IMR-90 (cell line): ENCODE measurements at places on chromosomes 6 and 20. TPM values are rescaled to one million over a fixed set of nuclear protein-coding genes. Genes with fewer than 3 reads are reported as not detected.

DNA sequence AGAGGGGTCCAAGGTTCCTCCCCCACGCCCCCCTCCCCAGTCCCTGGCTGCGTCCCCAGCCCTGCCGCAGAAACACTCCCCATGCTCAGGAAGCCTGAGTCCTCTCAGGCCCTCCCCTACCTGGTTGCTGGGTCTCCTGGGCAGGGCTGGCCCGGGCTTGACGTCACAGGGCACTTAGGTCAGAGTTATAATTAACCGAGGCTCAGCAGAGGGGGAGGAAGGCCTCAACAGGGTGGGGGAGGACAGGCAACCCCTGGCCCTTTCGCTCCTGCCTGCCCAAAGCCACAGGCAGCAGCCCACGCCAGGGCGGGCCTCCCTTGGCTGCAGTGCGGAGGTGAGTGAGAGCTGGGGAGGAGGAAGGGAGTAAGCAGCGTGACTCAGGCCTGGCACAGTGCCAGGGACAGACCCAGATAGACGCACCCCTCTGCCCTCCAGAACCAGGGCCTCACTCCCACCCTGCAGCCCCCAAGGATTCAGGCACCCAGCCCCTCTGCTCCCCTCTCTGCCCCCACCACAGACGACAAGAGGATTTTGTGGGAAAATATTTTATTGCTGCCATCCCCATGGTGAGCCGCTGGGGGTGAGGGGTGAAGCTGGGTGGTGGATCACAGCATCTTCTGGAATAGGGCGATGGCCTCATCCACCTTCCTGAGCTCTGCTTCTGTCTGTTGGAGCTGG is at the start of gene VWA7:
Gene VWA7, minus strand, starts transcription at position 340 of the 678 bp plus-strand sequence. CDS start 549 bp downstream, outside the sequence.
- H3K4me3 ChIP-seq, result no peak within 1 kb of the TSS
- DNase-seq, result peak; percentile 70
- H3K27ac ChIP-seq, result no peak within 1 kb of the TSS
- H3K4me1 ChIP-seq, result peaks cover 10% of the 10 kb centered on the region
- peaks cover 40% of the 10 kb centered on the region for H3K36me3 ChIP-seq

DNA sequence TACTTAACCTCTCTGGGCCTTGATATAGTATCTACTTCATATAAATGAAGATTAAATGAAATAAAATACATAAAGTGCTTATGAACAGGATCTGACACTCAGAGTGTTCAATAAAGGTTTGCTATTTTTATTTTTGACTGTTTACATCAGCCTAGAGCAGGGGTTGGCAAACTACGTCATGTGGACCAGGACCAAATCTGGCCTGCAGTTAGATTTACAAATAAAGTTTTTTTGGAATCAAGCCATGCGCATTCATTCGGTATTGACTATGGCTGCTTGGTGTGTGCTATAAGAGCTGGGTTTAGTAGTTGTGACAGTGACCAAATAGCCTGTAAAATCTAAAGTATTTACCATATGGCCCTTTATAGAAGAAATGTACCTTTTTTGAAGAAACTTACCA is 20.8 kb downstream of the PEX7 start:
- no peak for DNase-seq
- H3K27ac ChIP-seq, result no peak overlapping the region
- no peaks in the 10 kb centered on the region for H3K27me3 ChIP-seq
- H3K4me1 ChIP-seq, result no peaks in the 10 kb centered on the region
- no peak overlapping the region for H3K4me3 ChIP-seq

GRCh38 chr6:158027590-158028285 is 46.1 kb downstream of the SYNJ2 start:
- peak overlapping the region; percentile 93 for H3K27ac ChIP-seq
- peaks cover 7% of the 10 kb centered on the region for H3K36me3 ChIP-seq
- no peak for DNase-seq
- H3K4me1 ChIP-seq, result peaks cover 49% of the 10 kb centered on the region

DNA sequence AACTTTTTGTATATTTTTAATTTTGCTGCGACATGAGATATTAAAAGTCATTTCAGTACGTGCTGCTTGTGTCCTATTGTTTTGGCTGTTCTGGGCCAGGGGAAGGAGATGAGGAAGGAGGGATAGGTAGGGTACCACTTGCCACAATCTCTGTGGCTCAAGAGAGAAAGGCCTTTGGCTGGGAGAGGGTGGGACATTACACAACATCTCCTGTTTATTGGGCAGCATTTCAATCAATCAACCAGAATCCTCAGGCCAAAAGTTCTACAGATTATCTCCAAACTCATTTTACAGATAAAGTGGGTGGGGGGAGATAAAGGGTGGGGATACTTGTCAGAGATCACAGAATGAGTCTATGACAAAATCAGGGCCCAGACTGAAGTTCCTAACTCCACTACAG is 6.9 kb upstream of the CCM2L start:
- DNase-seq, result no peak
- H3K4me1 ChIP-seq, result no peaks in the 10 kb centered on the region
- H3K4me3 ChIP-seq, result no peak overlapping the region
- H3K27me3 ChIP-seq, result peaks cover 56% of the 10 kb centered on the region
- H3K36me3 ChIP-seq, result no peaks in the 10 kb centered on the region

DNA sequence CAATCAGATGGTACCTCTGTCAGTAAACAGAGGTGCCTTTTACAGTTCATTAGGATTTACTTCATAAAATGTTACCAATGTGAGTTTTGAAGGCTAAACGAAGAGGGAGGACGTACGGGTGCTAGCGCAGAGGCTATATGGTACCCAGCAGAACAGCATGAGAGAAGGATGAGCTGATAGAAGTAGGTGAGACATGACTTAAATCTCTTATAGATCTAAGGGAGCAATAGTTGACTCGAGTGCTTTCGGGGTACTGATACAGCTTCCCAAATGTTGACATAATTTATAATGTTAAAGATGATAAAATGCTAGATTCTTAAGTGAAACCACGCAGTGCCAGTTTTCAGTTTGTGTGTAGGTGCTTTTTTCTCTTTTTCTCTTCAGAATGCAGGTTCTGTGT is 72.6 kb downstream of the HIVEP1 start:
- no peak for DNase-seq
- peaks cover 10% of the 10 kb centered on the region for H3K4me1 ChIP-seq
- H3K36me3 ChIP-seq, result no peaks in the 10 kb centered on the region; the same call in 1 of the 2 replicates
- H3K27ac ChIP-seq, result no peak overlapping the region
- no peak overlapping the region for H3K4me3 ChIP-seq

DNA sequence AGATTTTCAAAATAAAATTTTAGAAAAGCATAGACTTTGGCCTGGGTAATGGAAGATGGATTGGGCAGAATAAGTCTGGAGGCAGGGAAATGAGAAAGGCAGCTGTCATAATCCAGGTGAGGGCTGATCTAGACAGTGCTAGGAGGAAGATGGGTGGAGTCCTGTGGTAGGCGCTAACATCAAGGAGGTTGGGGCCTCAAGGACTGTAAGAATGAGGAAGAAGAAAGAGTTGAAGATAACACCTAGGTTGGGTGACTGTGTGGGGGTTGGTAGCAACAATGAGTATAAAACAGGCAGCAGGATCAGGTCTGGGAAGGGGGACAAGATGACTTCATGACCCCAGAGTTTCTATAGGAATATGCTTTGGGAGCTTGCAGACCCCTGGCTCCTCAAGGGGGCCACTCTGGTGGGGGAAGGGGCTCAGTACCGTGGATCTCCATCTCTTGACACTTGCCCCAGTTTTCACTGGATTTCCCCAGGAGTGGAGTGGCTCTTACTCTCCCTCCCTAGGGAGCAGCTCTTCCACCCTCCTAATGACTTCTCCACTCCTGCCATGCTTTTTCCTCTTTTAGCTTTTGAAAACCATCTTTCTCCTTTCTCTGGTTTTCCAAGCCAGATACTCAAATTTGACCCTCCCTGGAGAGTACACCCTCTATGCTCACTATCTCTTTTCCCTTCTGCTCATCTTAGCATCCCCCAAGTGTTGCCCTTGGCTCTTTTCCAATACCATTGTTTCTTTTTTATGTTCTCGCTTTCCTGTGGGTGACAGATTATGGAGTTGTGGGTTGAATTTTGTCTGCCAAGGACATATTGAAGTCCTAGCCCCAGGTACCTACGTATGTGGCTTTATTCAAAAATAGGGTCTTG is 14.8 kb downstream of the TRIM31 start:
- no peak for DNase-seq
- H3K4me1 ChIP-seq, result peaks cover 5% of the 10 kb centered on the region
- no peak overlapping the region for H3K4me3 ChIP-seq
- peaks cover 59% of the 10 kb centered on the region for H3K27me3 ChIP-seq
- no peak overlapping the region for H3K27ac ChIP-seq
- H3K36me3 ChIP-seq, result no peaks in the 10 kb centered on the region

GRCh38 chr20:53944796-53945195 is 125.6 kb downstream of the BCAS1 start:
- H3K27ac ChIP-seq, result no peak overlapping the region
- H3K4me3 ChIP-seq, result no peak overlapping the region
- DNase-seq, result no peak

GRCh38 chr6:87669051-87669450 is 33.0 kb downstream of the AKIRIN2 start:
- peaks cover 22% of the 10 kb centered on the region for H3K36me3 ChIP-seq
- no peak for DNase-seq
- no peak overlapping the region for H3K27ac ChIP-seq
- peaks cover 8% of the 10 kb centered on the region for H3K4me1 ChIP-seq

GRCh38 chr20:1637755-1638154 is 17.9 kb upstream of the SIRPB1 start:
- H3K27me3 ChIP-seq, result no peaks in the 10 kb centered on the region
- H3K36me3 ChIP-seq, result no peaks in the 10 kb centered on the region
- no peak overlapping the region for H3K27ac ChIP-seq
- H3K4me3 ChIP-seq, result no peak overlapping the region
- H3K4me1 ChIP-seq, result no peaks in the 10 kb centered on the region
- no peak for DNase-seq

The CSTF1 gene
- total RNA-seq, result 86.4 and 105 TPM in 2 replicates

The PHACTR3 gene
- total RNA-seq, result not detected in 2 replicates

The C6orf163 gene
- 0.90 and 1.7 TPM in 2 replicates for total RNA-seq

The AKIRIN2 gene
- 7.9 and 10.8 TPM in 2 replicates for total RNA-seq

The GLO1 gene
- total RNA-seq, result 111 and 177 TPM in 2 replicates
